Activated CD4-positive, alpha-beta T cell treated with anti-CD3 and anti-CD28 coated beads for 1 hour (primary cell): ENCODE measurements at places on chromosomes 16 and 17.

- DNase-seq = no peak
Measured at GRCh38 chr16:27080895-27081294, 14.2 kb downstream of the C16orf82 start.

- DNase-seq = no peak
Measured at GRCh38 chr17:39772987-39773934, 35.5 kb downstream of the GRB7 start.

DNA sequence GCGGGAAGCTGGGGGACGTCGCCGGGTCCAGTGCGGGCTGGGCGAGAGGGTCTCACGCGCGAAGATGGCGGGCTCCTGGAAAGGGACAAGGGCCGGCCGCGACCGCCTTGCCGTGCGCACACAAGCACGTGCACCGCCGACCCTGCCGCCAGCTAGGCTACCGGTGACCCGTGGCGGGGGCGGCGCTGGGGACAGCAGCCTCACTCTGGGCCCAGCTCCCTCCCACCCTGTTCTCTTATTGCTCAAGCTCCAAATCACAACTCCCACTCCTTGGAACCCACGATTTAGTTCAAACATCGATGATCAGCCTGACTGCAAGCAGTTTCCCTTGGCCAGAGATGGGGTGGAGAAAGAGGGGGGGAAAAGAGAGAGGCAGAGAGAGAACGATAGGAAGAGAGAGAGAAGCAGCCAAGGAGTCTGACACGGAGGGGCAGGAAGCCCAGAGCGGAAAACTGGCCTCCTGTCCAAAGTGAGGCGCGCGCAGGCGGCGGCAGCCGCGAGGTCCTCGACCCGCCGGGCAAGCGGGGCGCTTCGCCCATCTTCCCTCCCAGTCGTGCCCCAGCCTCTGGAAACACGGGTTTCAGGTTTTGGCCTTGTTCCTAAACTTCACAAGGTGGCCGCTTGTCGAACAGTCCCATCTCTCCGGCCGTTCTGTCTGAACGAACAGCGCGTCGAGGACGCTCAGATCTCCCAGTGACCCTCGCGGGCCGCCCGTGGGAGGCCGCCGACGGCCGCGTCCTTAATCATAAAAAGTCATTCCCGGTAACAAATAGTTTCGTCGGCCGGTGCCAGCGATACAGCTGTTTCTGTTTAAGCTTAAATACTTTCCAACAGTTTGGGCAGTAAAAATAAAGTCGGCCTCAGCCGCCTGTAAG lies 1.7 kb upstream of the CBX8 start:
- DNase-seq = no peak

GRCh38 chr17:51734462-51734861 lies 424.1 kb downstream of the CA10 start:
- no peak for DNase-seq

GRCh38 chr17:73101031-73101430 lies 8.5 kb upstream of the SLC39A11 start:
- DNase-seq = no peak

DNA sequence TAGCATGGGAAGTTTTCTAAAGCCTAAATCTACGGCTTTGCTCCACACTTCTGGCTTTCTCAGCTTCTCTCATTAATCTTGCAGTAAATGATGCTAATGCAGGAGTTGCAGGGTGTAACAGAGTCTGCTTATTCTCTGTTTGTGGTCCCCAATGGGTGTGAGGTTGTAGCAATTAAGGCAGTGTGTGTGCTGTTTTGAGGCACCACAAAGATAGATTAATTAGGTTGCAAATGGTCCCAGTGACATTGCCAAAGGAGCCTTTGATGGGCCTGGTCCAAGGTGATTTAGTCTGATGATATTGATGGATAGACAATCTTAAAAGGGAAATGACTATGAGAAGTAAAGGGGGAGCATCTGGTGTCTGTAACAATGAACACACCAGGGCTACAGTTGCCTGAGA lies 1313.7 kb upstream of the CDH8 start:
- DNase-seq = no peak

DNA sequence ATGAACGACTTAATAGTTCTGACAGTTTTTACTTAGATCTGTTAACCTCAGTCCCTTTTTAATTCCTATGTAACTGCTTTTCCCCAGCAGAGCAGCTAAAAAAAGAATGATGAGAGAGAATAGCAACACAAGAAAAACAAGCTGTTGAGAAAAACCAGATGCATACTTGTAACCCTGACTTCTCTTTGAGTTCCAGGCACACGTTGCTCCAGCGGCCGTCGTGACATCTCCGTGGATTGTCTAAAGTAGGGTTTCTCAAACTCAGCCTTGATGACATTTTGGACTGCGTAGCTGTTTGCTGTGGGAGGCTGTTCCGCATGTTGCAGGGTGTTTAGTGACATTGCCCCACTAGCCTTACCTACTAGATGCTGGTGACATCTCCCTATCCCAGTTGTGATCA lies 324.0 kb downstream of the SNX29 start:
- DNase-seq = no peak

DNA sequence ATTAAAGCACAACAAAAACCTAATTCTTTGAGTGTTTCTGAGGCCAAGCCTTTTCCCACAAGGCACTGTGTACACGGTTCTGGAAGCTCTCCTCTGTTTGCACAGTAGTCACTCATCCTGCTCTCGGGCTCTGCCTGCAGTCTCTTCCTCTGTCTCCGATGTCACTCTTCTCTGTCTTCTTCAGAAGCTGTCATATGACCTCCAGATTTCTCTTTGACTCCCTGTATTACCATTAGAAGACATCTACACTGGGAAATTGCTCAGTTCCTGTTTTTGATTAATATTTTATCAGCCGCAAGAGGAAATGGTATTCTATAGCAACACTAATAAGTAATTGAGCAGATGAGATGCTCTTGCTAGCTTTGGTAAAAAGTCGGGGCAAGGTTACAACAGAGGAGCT lies 422.9 kb downstream of the WWOX start:
- DNase-seq = no peak

GRCh38 chr17:3167574-3167973 lies 29.7 kb upstream of the OR1A2 start:
- DNase-seq = no peak

DNA sequence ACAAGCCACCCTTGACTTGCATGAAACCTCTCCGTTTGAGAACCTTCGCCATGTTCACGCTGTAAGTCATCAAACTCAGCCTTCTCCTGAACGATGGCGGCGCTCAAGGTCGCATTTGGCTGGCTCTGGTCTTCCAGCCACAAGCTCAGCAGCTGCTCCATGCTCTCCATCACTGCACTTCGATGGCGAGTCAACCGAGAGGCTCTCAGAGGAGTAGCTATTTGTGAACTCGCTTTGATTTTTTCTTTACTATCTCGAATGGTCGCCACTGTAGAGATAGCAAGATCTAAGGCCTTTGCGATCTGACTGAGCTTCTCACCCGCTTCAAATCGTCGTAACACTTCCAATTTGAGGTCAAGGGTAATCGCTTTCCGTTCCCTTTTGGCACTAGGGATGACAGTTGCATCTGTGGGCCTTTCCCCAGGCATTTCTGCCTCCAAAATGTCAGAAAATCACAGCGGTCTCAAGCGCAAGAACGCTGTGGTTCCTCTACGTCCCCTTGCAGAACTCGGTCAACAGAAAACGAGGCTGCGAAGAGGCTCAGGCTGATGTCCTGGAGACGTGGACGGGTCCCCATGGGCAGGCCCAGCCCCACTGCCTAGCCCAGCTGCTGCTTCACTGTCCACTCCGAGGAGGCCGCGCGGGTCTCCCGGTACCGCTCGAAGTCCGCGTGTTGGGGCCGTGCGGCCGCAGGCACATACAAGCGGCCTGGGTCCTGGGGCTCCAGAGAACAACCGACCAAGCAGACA lies 23.1 kb downstream of the DEF8 start:
- DNase-seq = no peak

DNA sequence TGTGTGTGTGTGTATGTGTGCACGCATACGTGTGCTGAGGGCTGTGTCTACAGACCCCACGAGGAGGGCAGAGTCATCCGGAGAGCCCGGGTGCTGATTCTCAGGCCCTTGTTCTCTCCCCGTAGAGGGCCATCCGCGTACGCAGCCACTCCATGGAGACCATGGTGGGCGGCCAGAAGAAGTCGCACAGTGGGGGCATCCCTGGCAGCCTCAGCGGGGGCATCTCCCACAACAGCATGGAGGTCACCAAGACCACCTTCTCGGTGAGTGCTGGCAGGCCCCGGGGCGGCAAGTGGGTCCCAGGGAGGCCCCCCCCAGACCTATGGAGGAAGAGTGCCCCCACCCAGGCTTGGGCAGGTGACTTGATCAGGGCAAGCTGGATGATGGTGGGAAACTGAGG lies 45.5 kb downstream of the OR1D5 start:
- DNase-seq = no peak

- no peak for DNase-seq
Measured at GRCh38 chr17:79326814-79327213, 252.2 kb downstream of the ENGASE start.

DNA sequence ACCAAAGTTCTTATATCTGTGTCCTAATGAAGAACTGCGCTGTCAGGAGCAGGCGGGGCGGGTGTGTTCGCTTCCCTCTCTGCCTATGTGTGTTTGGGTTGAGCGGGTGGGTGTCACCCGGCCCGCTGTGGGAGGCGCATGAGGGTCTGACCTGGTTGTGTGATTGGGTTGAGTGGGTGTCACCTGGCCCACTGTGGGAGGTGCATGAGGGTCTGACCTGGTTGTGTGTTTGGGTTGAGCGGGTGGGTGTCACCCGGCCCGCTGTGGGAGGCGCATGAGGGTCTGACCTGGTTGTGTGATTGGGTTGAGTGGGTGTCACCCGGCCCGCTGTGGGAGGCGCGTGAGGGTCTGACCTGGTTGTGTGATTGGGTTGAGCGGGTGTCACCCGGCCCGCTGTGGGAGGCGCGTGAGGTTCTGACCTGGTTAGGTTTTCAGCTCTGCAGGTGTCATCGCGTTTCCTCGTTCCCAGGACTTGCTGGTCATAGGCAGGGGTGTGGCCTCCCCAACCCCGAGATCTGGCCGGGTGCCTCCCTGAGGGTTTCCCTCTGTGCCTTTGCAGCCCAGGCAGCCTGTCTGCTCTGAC lies 69.6 kb upstream of the ZNF750 start:
- DNase-seq = no peak

DNA sequence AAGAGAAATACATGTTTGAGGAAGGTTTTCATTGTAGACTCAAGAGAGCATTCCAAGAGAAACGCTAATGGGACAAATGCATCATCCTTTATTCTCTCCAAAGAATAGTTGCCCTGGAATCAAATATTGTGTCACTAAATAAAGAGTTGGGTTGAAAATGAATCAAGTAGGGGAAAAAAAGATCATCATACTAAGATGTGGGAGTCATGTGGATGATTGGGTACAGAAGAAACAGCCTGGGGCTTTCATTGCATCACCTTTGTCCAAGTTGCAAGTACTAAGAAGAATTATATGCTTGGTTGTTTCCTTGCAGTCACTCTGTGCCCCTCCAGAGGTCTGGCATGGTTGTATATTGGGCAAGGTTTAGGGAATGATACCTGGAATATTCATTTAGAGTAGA lies 658.9 kb downstream of the TOX3 start:
- DNase-seq = no peak

- no peak for DNase-seq
Measured at GRCh38 chr16:11140867-11141266, 115.1 kb downstream of the SOCS1 start.

DNA sequence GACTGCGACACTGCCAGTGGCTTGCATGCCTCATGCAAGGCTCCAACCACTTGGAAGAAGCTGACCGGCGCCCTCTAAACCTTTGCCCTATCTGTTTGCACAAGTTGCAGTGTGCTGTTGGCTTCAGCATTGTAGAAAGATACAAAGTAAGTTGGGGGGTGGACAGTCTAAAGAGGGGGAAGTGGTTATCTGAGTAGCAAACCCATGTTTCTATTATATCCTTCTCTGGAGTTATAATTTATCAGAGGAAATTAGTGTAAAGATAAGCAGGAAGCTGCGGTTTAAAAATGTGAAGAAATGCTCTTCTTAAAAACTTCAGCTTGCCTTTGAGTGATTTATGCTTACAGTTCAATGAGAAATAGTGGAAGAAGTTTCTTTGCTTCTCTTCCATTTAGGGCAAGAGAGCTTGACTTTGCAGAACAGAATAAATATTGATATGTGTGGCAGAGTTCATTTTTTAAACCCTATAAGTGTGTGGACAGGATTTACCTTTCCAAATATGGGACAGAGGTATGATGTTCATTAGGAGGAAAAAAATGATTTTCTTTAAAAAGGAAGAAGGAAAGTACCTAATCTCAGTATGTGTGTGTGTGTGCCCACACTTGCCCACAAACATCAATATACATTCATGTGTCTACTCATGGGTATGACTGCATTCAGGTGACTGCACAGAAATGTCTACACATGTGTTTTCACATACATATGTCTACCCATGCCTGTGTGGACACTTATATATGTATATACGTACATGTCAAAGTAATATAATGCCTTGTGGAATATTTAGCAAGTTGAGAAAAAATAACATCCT lies 8.1 kb downstream of the AMZ2 start:
- DNase-seq = no peak

DNA sequence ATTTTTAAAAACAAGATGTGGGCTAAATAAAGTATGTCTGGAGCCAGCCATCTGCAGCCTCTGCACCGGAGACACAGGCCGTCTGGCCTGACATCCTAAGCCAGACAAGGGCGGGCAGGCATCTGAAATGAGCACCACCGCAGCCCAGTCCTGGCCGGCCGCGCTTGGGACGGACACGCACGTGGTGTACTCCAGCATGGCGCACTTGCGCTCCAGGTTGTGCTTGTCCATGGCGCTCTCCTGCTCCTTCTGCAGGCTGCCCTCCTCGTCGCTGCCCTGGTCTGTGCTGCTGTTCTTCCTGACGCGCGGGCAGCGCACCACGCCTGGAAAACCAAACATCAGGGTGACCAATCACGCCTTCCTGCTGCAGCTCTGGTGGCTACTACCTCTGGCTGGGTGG lies 60.3 kb downstream of the GTF3C1 start:
- no peak for DNase-seq

DNA sequence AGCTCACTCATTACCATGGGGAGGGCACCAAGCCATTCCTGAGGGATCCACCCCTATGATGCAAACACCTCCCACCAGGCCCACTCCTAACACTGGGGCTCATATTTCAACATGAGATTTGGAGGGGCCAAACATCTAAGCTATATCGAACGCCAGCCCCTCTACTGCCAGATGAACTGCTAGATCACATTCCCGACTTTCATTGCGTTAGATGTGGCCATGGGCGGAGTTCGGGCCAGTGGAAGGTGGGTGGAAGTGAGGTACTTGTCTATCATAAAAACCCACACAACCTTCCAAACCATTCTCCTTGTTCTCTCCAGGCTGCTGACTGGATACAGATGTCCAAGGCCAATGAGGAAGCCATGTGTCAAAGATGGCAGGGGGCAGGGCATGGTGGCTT lies 27.0 kb upstream of the ANKRD40CL start:
- no peak for DNase-seq

- no peak for DNase-seq
Measured at GRCh38 chr17:80960037-80960796, 31.4 kb upstream of the CHMP6 start.

GRCh38 chr16:2825049-2825742 lies 4.9 kb upstream of the ZG16B start:
- DNase-seq = no peak

- no peak for DNase-seq
Measured at GRCh38 chr16:49405530-49405929, 31.9 kb downstream of the C16orf78 start.
